ENCODE measurements at places on chromosomes 5 and 9. TPM values are rescaled to one million over a fixed set of nuclear protein-coding genes. Genes with fewer than 3 reads are reported as not detected.

The SPAAR gene
- total RNA-seq, result not detected

- H3K36me3 ChIP-seq, result no peaks in the 10 kb centered on the region
- no peak overlapping the region for H3K27ac ChIP-seq
- no peak overlapping the region for H3K4me3 ChIP-seq
- H3K27me3 ChIP-seq, result peaks cover 45% of the 10 kb centered on the region
Observed at GRCh38 chr9:130290291-130291181, 25.0 kb downstream of the HMCN2 start.

The LCN9 gene
- total RNA-seq, result not detected

DNA sequence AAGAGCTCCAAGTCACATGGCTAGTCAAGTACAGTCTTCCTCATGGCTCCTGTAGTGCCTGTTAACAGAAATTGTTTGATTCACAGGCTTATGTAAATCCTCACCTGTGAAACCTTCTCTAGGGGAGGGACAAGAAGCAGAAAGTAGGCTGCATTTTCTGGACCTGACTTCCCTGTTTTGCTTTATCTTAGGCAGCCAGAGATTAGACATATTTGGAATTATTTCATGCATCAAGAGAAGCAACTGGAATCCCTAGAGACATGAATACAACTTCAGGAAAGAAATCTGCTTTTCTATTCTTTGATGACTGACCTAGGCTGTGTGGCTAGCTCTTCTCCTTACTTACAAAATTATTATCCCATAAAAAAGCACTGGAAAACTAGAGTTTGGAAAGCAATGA, 52.3 kb downstream of the CAST start:
- no peak overlapping the region for H3K4me3 ChIP-seq
- DNase-seq, result no peak
- H3K4me1 ChIP-seq, result peaks cover 28% of the 10 kb centered on the region

DNA sequence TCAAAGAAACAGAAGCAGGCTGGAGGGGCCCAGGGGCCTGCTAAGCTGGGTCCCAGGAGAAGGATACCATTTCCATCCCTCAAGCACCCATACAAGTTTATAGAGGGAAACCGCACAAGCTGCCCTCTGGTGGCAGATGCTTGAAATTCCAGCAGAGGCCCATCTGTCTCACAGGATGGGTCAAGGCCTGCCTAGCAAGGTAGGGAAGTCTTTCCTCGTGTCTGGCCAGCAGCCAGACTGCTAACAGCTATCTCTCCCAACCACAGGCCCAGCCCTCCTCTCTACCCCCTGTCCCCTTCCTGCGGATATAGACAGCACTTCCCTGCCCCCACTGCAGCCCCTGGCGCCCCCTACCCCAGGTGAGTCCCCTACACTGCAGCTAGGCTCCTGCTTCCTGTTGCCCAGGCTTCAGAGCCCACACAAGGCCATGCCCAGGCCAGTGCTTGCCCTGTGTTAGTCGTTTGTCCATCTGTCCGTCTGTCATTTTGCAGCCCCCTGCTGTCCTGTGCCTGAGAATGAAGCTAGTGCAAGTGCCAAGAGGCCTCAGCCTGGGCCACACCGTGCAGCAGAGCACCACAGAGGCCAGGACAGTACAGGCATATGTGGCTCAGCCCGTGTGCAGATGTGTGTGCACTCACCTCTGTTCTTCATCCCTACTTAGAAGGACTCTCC, 26.2 kb downstream of the TCF7 start:
- H3K4me3 ChIP-seq, result no peak overlapping the region
- H3K36me3 ChIP-seq, result peaks cover 50% of the 10 kb centered on the region
- H3K27ac ChIP-seq, result peak overlapping the region; percentile 68
- H3K27me3 ChIP-seq, result no peaks in the 10 kb centered on the region
- peak; percentile 41 for DNase-seq
- peaks cover 47% of the 10 kb centered on the region for H3K4me1 ChIP-seq

GRCh38 chr9:503881-504852, 289.5 kb downstream of the DOCK8 start:
- H3K4me1 ChIP-seq, result peaks cover 10% of the 10 kb centered on the region
- peak within 1 kb of the TSS; percentile 84 for H3K4me3 ChIP-seq
- H3K36me3 ChIP-seq, result no peaks in the 10 kb centered on the region
- H3K27me3 ChIP-seq, result peaks cover 13% of the 10 kb centered on the region
- peak; percentile 83 for DNase-seq

DNA sequence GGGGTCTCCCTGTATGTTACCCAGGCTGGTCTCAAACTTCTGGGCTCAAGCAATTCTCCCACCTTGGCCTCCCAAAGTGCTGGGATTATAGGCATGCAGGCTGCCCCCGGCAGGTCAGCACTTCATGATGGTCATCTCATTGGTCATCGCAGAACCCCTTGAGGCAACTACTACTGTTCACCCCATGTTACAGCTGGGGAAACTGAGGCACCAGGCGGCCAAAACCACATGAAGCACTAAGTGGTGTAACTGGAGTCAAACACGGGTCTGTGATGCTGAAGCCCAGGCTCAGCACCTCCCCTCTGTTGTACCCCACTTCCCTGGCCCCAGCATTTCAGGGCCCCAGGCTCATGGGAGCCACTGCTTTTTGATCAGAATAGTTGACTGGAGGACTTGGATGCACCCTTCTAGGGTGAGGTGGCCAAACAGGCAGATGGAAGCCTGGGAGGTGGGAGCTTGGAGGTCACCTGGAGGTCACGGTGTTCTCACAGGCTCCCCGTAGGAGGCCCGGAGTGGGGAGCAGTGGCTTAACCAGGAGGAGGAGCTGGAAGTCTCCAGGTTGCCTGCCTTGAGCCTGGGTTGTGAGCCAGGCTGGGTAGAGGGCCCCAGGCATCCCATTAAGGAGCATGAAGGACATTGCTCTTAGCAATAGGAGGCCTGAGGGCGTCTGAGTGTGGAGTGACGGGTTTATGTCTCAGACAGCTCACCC, 57.3 kb upstream of the RPL26L1 start:
- H3K27ac ChIP-seq, result no peak overlapping the region
- H3K36me3 ChIP-seq, result peaks cover 72% of the 10 kb centered on the region
- H3K4me1 ChIP-seq, result peaks cover 2% of the 10 kb centered on the region
- no peak overlapping the region for H3K4me3 ChIP-seq

The COL5A1 gene
- not detected for total RNA-seq

DNA sequence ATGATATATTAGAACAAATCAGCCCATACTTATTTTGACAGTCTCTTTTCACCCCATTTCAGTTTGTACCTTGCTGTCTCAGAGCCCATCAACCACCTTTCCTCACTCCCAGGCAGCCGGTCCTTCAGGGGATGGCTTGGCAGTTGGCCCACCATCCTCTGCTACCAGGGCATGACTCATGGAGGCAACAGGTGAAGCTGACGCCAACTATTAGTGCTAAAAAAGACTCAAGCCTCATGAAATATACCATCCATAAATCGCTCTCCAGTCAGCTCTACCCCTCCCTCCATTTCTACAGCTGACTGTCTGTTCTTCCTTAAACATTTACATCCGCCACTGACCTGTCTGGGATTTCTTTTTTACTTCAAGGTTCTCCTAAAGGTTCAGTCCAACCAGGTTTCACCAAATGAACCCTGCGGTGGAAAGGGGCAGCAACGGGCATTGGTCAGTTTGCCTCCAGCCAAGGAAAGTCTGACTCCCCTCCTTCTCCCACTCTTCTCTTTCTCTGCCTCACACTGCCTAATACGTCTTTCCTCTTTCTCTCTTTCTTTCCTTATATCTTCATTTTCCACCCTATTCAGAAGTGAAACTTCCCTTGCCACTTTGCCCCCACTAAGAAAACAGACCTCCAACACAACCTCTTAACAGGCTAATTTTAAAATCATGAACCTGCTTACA, 439.1 kb downstream of the RAB3C start:
- H3K4me1 ChIP-seq, result peaks cover 4% of the 10 kb centered on the region
- DNase-seq, result no peak
- no peaks in the 10 kb centered on the region for H3K27me3 ChIP-seq

The PRUNE2 gene
- not detected for total RNA-seq

DNA sequence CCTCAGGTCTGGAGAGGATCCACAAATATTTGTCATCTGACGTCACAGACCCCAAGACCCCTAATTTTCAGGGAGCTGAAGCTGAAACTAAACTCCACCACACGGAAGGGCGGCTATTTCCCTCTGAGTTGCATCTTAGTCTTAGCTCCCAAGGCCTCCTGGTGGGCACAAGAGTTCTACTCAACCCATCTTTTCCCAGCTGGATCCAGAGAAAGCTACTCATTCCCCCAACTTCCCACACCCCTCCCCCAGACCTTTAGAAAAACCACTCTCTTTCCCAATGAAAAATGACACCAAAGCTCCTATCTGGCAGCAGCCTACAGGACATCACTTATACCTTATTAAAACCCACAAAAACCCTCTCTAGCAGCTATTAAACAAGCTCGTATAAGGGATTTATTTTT, 67.1 kb upstream of the SLC1A1 start:
- DNase-seq, result no peak
- no peak overlapping the region for H3K27ac ChIP-seq
- no peaks in the 10 kb centered on the region for H3K27me3 ChIP-seq
- H3K36me3 ChIP-seq, result no peaks in the 10 kb centered on the region
- no peaks in the 10 kb centered on the region for H3K4me1 ChIP-seq

The TMEM252 gene
- total RNA-seq, result not detected

The ANKDD1B gene
- total RNA-seq, result 0.37 TPM

GRCh38 chr5:74272831-74273451, 367.6 kb downstream of the ENC1 start:
- H3K27ac ChIP-seq, result no peak overlapping the region
- H3K4me3 ChIP-seq, result no peak overlapping the region
- no peak for DNase-seq
- no peaks in the 10 kb centered on the region for H3K36me3 ChIP-seq

DNA sequence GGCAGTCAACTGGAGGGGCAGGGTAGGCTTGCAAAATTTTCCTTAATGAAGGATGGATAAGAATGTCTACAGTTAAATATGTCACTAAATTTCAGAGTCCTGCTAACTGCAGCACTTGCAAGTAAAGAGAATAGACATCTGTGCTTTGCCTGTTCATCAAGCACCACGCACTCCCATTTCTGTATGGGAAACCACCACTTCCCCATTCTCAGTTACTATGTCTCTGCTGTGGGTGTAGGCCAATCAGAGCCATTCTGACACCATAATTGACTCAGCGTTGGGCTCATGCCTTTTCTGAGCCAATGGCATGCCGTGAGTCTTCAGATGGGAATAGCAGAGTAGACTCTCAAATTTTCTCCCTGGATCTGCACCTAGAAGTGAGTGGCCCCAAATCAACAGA, 247.5 kb downstream of the GABRB2 start:
- no peaks in the 10 kb centered on the region for H3K36me3 ChIP-seq
- no peak overlapping the region for H3K27ac ChIP-seq
- H3K4me1 ChIP-seq, result no peaks in the 10 kb centered on the region
- no peak for DNase-seq
- H3K27me3 ChIP-seq, result no peaks in the 10 kb centered on the region

- H3K4me1 ChIP-seq, result no peaks in the 10 kb centered on the region
- no peak overlapping the region for H3K4me3 ChIP-seq
- DNase-seq, result no peak
- H3K36me3 ChIP-seq, result no peaks in the 10 kb centered on the region
- H3K27ac ChIP-seq, result no peak overlapping the region
Observed at GRCh38 chr5:92332039-92332438, 948.9 kb upstream of the ARRDC3 start.

The C5 gene
- total RNA-seq, result 3.5 TPM

The ZFP2 gene
- total RNA-seq, result 0.44 TPM

The FABP6 gene
- not detected for total RNA-seq

The ST8SIA4 gene
- total RNA-seq, result 105 TPM

DNA sequence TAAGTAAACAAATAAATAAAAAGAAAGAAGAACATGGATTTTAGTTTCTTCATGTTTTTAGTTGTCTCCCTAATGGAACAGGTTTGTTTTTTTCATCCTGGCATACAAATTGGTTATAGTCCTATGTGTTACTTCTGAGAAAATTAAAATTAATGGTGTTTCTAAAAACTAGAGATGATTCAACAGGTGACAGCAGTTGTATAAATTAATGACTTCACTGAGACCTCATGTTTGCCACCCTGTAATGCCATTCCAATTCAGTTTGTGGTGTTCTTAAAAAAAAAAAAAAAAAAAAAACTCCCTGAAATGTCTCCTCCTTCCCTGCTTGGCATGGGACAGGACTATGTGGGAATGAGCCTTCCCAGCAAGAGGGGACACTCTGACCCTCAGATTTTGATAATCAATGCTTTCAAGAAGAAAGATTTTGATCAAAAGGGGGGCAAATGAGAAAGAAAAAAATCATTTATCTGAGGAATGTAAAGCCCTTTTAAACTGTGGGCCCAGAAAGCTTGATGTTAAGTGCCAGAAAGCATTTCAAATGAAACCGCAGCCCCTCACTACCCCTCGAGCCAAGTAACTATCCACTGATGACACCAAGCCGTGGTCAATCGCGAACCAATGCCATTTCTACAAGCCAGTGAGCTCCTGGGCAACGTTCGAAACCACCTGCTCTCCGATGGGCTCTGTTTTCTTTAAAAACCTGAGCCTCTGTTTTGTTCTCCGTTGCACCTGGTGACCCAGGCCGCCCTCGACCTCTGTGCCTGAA, 941 bp downstream of the EXD3 start:
- peaks cover 13% of the 10 kb centered on the region for H3K4me1 ChIP-seq
- H3K27ac ChIP-seq, result peak overlapping the region; percentile 24
- H3K36me3 ChIP-seq, result peaks cover 3% of the 10 kb centered on the region
- no peaks in the 10 kb centered on the region for H3K27me3 ChIP-seq
- H3K4me3 ChIP-seq, result peak overlapping the region; percentile 81

The MAP3K1 gene
- 102 TPM for total RNA-seq

The SPATA6L gene
- total RNA-seq, result not detected

DNA sequence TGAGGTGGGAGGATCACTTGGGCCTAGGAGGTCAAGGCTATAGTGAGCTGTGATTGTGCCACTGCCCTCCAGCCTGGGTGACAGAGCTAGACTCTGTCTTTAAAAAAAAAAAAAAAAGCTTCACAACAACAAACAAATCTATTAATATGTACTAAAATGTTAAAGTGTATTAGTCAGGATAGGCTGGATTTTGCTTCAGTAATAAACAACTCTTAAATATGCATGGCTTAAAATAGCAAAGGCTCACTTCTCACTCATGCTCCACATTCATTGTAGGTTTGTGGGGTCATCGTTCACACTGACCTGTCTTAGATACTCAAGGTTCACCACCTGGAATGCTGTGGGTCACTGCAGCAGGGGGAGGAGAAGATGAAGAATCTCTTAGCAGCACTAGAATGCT, 33.8 kb upstream of the COL15A1 start:
- DNase-seq, result no peak
- no peak overlapping the region for H3K4me3 ChIP-seq
- no peaks in the 10 kb centered on the region for H3K36me3 ChIP-seq
- no peak overlapping the region for H3K27ac ChIP-seq
- no peaks in the 10 kb centered on the region for H3K4me1 ChIP-seq

The PROP1 gene
- total RNA-seq, result not detected

- no peaks in the 10 kb centered on the region for H3K36me3 ChIP-seq
- peaks cover 5% of the 10 kb centered on the region for H3K27me3 ChIP-seq
- H3K27ac ChIP-seq, result no peak overlapping the region
Observed at GRCh38 chr9:69376651-69377050, 51.6 kb downstream of the ENTREP1 start.

- H3K27me3 ChIP-seq, result no peaks in the 10 kb centered on the region
- H3K4me3 ChIP-seq, result no peak overlapping the region
Observed at GRCh38 chr5:89450149-89450538, 567.2 kb upstream of the MEF2C start.

The TMEM8B gene
- 5.0 TPM for total RNA-seq

The IFNA13 gene
- total RNA-seq, result not detected
